ENCODE measurements at places on chromosomes 7 and 10.

GRCh38 chr7:22425361-22425760 is 68.4 kb upstream of the RAPGEF5 start:
- DNase-seq = no peak

DNA sequence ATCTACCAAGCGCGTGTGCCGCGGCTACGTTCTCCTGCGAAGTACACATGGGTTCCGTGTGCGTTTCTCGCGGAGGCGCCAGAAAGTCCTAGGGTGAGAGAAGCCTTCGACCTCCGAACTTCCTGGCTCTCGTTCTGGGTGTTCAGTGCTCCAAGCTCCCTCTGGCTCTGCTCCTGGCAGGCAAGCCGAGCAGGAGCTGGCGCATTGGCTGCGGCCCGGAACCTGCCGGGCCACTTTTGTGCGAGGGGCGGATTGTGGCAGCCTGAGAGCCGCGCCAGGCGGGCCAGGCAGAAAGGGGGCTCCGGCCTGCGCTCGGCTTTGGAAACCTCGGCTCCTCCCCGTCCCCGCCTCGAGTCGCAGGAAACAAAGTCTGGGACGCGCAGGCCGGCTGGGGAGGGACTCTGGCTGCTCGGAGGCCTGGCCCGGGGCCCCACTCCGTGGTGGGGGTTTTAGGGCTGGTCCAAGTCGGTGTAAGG is 9.6 kb downstream of the EMX2 start:
- no peak for DNase-seq

DNA sequence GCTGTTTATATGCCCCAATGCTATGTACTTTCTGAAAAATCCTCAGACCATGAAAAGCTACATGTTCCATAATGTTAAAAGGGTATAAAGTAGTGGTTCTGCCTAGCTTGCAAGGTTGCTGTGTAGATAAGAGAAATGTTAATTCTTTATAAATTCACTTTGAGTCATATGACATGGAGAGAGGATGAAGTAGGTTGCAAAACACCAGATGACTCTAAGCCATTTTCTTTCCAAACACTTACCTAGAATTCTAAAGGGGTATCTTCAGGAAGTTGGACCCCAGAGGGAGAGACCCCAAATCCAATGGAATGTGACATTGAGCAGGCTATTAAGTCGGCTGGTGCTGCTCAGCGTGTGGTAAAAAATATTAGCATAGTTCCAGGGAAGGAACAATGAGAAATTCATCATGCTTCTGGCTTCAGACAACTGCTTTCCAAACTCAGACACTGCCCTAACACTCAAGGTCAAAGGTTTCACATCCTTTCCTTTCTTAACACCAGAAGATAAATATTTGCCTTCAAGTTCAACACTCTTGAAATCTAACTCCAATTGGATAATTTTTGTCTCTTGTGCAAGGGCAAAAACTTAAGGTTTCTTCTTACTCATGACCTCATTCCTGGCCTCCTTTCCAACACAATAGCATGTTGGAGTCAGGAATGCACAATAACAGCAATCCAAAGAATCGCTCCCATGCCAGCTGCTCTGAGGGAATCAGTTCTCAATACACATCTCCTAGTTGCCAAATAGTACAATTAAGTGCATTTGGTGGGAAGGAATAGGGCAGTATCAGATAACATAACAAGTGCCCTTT is 100.7 kb upstream of the AFAP1L2 start:
- DNase-seq = no peak

DNA sequence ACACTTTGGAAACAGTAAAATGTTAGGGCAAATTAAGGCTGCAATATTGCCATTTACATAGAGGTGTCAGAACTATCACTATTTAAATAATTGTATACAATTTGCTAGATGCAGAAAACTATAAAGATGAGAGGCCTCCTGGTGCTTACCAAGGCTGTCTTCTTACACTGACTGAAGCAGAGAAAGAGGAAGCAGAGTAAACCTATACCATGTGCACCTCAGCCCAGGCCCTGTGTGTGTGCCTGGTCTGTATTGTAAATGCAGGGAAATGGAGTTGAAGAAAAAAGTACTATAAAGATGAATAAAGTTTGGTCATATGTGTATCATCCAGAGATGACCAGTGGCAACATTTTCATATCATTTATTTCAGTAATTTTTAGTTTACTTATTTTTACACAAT is 29.2 kb downstream of the ELMO1 start:
- no peak for DNase-seq

DNA sequence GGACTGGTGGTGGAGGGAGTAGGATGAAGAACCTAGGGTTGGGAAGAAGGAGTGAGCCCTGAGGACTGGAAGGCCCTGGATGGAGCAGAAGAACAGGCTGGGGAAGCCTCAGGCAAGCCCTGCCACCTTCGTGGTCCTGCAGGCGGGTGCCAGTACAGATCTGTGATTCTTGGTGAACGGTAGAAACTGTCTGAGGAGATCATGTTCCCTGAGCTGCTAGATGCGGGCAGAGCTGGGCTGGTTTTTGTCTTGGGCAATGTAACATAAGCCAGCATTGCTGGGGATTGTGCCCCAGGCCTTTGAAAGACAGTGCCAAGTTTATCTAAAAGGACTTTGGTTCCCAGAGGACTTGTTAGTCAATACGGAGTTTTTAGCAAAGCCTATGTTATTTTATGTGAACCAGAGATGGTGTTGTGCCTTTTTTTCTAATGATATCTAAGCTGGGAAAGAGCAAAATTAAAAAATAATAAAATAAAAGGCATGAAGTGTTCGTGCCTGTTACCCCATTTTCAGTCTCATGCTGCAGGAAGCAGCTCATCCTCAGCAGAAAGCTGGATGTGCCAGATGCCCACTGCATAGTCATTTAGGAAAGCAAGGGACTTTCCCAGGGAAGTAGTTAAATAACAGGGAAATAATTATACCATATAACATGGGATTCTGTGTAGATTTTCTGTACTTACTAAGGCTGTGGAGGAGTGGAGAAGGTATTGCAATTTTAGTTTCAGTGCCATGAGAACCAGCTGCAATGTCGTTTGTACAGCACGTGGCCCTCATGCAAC is 24.4 kb upstream of the FIGNL1 start:
- no peak for DNase-seq
